OCI-LY7 (cell line): ENCODE measurements at places on chromosomes 11 and 22.

- no peak for DNase-seq
Observed at GRCh38 chr11:33646629-33647028, 54.0 kb downstream of the C11orf91 start.

- no peak for DNase-seq
Observed at GRCh38 chr22:42067671-42068251, 2.9 kb downstream of the NAGA start.

DNA sequence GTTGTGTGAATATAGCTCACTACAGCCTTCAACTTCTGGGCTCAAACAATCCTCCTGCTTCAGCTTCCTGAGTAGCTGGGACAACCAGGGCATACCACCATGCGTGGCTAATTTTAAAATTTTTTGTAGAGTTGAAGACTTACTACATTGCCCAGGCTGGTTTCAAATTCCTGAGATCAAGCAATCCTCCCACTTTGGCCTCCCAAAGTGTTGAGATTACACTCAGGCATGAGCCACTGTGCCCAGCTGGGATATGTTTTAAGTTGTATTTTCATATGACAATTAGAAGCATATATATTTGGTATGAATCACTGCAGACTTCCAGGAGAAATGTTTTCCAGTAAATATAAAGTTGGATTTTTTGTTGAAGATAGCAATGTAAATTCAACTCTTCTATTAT, 15.4 kb downstream of the DDX10 start:
- DNase-seq, result no peak

DNA sequence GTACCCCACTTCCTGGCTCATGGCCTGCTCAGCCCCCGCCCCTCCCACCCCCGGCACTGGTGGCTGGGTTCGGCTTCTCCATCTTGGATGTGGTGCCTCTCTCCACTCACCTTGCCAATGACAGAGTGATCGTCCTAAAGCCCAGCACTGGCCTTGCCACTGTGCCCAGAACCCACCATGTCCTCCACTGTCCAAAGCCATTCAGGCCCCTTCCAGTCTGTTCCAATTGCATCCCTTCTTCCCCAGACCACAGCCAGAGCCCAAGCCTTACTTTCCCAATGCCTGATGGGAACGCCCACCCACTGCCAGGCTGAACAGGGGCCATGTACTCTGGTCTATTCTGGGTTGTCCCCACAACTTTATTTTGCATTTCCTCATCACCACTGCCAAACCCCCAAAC, 625.8 kb upstream of the B3GAT1 start:
- DNase-seq, result no peak

DNA sequence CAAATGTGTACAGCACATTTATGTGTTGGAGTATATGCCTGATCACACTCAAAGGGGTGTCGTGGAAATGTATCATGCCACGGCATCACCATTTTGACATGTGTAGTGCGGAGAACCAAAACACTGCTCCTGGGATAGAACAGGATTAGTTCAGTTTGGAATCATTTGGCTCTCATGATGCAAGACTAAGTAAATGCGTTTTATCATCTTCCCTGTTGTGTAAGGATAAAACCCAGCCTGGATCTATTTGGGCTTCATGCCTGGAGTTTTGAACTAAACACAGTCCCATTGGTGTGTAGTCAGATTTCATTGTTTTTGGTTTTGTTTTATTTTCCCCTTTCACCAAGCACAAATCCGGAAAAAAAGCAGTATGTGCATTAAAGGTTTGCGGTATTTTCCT, 574.3 kb downstream of the NTM start:
- DNase-seq, result no peak

GRCh38 chr11:58773337-58773736, 41.6 kb upstream of the GLYAT start:
- DNase-seq, result no peak

GRCh38 chr11:130995266-130995665, 79.0 kb upstream of the SNX19 start:
- no peak for DNase-seq
